ENCODE measurements at places on chromosomes 2 and 18. TPM values are rescaled to one million over a fixed set of nuclear protein-coding genes. Genes with fewer than 3 reads are reported as not detected.

The FAM110C gene
- 7.2 TPM for total RNA-seq

The ITGB6 gene
- total RNA-seq: 16.7 TPM

The GAREM1 gene
- 13.4 TPM for total RNA-seq

DNA sequence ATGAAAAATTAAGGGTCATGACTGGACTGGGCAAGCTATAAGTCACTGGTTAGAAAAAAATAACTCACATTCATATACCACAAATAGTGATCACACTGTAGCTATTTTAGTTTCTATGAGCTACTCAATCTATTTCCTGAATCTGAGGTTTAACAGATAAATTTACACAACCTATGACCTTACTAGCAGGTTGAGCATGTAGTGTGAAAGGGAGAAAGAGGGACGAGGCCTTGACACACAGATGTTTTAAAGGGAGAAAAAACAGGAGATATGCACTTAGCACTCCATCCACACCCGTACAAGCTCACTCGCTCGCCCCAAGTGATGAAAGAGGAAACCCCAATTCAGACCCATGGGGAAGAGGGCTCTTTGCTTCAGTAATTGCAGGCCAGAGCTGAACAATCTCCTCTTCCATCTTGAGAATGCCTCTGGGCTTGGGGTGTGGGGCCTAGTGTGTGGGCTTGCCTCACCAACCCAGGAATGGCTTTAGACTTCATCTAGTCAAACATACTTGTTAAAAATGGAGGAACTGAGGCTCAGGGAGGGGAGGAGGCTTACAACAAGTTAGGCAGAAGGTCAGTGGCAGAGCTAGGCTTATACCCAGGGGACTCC is 10.7 kb downstream of the CYRIA start:
- no peak for DNase-seq

DNA sequence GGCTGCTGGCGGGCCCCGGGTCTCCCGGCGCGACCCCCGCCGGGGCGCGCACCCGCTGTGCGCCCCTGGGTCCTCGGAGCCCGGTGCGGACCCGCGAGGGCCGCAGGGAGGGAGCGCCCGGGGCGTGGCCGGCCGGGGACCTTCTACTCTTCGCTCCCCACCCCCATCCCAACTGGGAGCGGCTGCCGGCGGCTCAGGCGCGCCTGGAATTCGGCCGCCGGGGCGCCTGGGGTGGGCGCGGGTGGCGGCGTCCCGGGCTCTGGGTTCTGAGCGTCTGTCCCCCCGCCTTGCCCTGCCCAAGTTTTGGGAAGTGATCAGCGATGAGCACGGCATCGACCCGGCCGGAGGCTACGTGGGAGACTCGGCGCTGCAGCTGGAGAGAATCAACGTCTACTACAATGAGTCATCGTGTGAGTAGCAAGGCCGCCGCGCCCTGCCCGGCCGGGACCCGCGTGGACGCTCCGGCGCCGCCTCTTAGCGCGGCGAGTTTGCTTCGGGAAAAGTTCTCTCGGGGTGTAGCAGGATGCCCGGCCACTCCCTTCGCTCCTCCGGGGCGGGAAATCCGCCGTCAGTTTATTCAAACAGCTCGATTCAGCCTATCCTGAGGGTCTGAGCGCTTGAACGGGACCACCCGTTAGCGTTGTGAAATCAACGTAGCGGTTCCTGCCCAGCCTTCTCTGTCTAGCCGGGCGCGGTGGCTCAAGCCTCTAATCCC is 502 bp downstream of the TUBB6 start:
- peak; percentile 73 for DNase-seq

All from breast epithelium (tissue), 4 donors.